NCI-H2029 (cell line): ENCODE measurements at places on chromosomes 11 and 22.

DNA sequence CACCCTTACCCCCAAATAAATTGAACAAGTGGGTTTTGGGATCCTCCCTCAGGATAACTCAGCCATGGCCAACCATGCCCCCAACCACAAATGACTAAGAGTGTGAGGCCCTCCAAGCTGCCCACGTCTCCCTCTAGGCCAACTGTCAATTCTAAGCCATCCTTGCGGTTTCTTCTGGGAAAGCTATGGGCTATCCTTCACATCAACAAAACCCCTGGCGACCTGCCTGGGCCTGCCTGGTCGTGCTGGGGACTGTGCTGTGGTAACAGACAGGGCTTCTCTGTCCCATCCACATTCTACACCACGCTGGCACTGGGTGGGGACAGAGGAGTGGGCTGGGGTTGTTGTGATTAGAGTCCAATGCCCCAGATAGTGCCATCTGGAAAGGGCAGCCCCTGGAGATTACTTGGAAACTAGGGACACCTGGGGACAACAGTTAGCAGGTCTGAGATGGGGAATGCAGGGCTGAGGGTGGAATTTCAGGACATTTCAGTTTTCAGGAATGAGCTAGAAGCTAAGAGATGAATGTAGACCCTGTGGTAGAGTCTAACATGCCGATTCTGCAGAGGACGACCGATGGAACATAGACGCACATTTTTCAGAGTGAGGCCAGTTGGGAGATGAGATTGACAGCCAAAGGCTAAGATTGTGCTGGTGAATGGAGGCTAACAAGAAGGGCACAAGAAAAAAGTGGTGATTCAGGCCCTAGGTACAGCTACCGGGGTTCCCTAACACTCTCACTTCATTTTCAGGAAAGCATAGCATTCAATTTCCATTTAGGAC is 131.9 kb downstream of the RASSF10 start:
- DNase-seq: peak; percentile 54

GRCh38 chr11:36569095-36569494 is 1.3 kb downstream of the RAG1 start:
- no peak for DNase-seq

DNA sequence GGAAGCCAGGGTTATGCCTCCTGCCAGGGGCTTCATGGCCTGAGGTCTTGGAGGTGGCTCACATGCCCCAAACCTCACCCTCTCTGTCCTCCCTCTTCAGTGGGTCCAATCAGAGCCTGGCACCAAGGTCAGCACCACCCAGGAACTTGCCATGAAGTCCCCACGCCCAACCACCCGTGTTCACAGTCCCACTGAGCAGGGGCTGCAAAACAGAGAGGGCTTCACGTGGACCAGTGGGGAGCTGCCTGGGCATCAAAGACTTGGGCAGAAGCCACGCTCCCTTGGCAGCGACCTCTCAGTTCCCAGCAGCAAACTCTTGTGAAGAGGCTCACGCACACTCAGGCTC is 425.8 kb upstream of the B3GAT1 start:
- no peak for DNase-seq

DNA sequence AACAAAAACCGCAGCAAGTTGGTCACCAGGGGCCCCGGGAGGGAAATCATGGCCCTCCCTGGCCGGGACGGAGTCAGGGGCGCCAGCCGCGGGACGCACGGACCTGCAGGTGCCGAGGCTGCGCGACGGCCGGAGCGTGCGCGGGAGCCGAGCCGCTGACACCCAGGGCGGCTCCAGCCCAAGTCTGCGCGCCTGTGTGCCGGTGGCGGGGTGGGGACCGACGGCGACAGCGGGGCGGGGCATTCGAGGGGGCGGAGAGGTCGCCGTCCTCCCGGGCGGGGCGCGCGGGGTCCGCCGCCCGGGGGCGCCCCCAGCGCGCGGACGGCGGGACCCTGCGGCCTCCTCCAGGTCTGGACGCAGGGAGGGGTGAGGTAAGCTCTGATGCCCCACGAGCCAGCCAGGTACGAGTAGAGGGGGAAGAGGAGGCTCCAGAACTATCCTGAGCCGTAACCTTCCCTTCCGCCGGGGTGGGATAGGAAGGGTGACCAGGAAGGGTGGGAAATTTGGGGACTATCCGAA is at the start of gene ESAM:
Gene ESAM (minus strand): TSS at position 186 of the 519 bp plus-strand sequence. CDS start 136 bp downstream, at position 50.
- DNase-seq: no peak

DNA sequence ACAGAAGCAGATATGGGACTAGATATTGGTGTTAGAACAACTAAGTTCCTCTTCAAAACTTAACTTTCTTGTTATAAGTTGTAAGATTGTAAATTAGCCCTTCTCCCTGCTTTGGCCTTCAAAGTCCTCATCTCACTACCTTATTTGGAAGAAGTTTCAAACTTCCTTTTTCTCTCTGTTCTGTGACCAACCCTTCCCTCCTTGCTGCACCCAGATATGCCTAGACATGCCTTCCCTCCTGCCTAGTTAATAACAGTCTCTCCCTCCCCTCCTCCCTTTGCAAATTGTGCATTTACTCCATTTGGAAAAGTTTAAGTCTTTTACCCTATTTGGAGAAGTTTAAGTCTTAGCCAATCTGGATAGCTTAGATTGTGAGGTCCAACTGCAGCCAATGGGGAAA is 4.9 kb downstream of the OR52K2 start:
- DNase-seq: no peak

DNA sequence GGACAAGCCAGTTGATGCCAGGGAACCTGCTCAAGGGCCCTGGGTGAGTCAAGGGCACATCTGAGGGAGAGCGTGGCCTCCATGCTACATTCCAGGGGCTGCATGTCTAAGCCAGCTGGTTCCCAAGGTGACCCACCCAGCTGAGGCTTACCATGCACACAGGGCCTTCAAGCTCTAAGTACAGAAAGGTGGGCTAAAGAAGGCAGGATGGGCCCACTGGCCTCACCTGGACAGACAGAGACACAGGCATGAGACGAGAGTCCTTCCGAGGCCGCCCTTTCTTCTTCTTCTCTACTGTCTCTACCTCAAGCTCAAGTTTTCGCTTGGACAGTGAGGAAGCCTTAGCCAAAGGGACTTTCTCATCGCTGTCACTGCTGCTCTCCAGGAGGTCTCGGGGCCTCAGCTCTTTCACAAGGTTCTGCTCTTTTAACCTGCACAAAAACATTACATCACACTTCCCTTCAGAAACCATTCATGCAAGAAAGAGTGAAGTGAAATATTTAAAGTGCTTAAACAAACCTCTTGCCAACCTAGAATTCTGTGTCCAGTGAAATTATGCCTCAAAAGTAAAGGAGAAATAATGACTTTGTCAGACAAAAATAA is 69.9 kb downstream of the HIRA start:
- DNase-seq: no peak

GRCh38 chr11:12044799-12045198 is 36.4 kb upstream of the DKK3 start:
- no peak for DNase-seq

DNA sequence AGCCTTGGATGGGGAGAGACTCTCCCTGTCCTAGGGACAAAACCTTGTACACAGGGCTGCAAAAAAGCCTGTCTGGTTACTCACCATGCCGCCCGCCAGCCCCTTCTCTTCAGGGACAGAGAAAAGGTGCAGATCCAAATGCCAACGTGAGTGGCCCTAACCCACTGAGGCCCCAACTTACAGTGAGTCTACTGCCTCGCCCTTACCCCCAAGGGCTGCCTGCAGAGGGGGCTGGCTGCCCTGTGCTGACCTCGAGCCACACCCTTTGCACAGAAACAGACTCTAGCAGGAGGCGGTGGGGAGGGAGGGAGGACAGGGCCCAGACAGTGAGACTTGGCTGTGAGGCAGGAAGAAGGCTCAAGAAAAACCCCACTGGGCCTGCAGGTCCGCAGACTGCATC is 13.6 kb upstream of the CHST1 start:
- DNase-seq: no peak

- peak; percentile 42 for DNase-seq
These were observed 187.6 kb downstream of the TENM4 start for GRCh38 chr11:79253280-79253679.

DNA sequence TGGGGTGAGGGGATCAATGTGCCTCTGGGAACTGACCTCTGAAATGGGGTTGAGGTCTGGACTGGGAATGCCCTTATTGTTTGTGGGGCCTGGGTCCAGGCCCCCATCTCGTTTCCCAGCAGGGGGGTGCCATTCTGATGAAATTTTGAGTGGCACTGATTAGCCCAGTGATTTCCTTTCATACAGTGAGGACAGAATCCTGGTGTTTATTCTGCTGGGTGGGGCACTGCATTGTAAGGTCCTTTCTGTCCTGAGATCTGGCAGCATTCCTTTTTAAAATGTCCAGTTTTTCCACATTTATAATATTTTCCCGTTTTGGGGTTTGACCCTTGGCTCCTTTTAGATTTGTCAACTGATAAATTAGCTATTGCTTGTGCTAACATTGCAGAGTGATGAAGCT is 27.1 kb downstream of the OR10A6 start:
- no peak for DNase-seq

DNA sequence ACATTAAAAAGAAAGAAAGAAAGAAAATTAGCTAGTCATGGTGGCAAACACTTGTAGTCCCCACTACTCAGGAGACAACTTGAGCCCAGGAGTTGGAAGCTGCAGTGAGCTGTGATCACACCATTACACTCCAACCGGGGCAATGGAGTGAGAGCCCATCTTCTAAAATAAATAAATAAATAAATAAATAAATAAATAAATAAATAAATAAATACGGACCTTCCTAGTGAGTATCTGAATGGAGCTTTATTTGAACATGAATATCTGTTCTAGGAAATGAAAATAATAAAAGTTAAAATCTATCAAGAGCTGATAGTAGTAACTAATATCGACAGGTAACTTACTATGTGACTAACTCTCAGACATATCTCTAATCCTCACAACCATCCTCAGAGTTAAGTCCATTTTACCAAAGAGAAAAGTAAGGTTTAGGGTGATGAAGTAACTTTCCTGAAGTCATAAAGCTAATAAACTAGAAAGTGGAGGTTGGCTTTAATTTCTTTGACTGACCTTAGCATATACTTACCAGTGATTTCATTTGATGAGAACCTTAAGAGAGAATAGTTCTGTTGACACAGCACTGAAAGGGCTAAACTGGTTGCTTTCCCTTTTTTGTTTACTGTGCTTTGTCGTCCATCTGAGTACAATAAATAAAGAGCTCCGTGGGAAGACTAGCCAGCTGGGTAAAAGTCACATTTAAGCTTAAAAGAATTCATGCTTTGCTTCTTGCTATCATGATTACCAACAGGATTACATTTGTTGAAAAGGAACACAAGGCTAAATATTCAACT is 22.4 kb downstream of the ENTHD1 start:
- no peak for DNase-seq

GRCh38 chr11:112005422-112006094 is 19.6 kb upstream of the DLAT start:
- DNase-seq: no peak

GRCh38 chr11:62771144-62772021 is at the start of gene TAF6L:
TSS of gene TAF6L (plus strand) at chr11:62771396. CDS start at chr11:62775784, 4,388 bp downstream.
- peak; percentile 98 for DNase-seq

DNA sequence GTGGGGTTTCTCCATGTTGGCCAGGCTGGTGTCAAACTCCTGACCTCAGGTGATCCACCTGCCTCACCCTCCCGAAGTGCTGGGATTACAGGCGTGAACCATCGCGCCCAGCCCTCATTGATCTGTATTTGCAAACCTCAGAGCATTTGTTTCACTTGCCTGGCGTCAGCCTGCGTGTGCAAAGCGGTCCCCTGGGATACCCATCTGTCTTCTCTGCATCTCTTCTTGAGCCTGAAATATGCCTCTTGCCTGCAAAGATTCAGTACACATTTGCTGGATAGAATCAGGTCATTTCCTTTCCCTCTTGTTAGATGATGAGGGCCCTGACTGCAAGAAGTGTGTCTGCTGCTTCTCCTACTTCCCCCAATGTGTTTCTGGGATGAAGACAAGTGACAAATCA is 1291.0 kb downstream of the TBC1D22A start:
- DNase-seq: no peak

GRCh38 chr11:126329644-126330211 is 25.8 kb upstream of the ST3GAL4 start:
- DNase-seq: no peak

- DNase-seq: no peak
These were observed 67.5 kb downstream of the C11orf58 start for GRCh38 chr11:16805938-16806337.

GRCh38 chr11:7545611-7546010 is 31.8 kb downstream of the PPFIBP2 start:
- DNase-seq: no peak

DNA sequence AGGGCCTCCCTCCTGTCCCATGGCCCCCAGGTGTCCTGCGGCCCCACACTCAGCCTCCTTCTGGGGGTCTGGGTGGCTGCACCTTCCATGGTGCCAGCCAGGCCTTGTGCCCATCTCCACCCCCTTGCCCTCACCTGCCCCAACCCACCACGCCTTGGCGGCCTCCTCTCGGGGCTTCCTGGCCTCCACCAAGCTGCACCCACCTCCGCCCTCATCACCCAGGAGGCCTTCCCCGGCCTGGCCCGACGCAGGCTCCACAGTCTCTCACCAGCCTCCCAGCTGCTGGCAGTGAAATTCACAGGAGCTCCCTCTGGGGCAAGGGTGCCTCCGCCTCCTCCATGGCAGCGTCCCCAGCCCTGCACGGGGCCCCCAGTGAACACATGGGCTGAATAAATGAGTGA is 35.9 kb upstream of the WNT7B start:
- no peak for DNase-seq

DNA sequence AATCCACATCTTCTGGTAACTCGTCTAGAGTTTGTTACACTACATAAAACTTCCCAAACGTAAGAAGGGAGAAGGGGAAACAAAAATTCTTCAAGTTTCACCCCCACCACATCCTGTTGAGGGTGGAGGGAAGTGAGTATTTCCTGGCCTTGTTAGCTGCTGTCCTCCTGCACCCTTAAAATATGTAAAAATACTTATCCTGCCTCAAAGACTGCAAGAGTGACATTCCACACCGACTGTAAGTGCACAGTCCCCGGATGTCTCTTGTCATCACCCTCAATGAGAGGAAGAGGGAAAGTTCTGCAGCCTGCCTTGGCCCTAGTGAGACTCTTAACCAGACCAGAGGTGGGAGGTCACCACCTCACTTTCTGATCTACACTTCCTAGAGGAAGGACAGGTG is 3.3 kb downstream of the TMEM121B start:
- DNase-seq: no peak

DNA sequence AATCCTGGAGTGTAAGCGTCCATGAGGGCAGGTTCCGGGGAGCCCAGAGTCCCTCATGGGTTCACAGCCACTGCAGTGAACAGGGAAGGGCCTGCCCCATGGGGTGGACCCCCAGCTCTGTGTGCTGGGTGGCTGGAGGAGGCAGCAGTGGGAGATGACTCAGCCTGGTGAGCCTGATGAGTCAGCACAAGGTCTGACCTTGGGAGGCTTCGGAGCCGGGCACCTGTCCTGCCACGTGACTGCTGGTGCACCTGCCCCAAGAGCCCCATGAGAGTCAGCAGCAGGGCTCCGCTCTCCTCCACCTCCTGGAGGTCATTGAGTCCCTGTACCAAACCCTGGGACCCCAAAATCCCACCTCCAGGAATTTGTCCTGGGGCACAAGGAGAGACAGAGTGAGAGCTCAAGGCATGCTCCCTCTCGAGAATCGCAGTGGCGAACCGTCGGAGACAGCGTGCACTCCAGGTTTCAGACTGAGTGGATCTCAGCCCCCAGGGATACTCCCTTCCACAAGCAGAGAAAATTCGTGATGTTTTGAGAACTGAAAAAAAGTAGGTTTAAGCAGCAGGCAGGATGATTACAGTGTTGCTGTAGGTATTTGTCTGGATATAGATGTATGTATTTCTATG is 1221.7 kb downstream of the BRD1 start:
- peak; percentile 50 for DNase-seq

- no peak for DNase-seq
These were observed 55.7 kb downstream of the FAM168A start for GRCh38 chr11:73542175-73542574.

GRCh38 chr11:65579291-65579690 is 3.4 kb downstream of the EHBP1L1 start:
- no peak for DNase-seq

GRCh38 chr11:32433914-32434355 is 1.4 kb downstream of the WT1 start:
- DNase-seq: no peak
